T-helper 1 cell (primary cell): ENCODE measurements at places on chromosomes 7 and 10.

DNA sequence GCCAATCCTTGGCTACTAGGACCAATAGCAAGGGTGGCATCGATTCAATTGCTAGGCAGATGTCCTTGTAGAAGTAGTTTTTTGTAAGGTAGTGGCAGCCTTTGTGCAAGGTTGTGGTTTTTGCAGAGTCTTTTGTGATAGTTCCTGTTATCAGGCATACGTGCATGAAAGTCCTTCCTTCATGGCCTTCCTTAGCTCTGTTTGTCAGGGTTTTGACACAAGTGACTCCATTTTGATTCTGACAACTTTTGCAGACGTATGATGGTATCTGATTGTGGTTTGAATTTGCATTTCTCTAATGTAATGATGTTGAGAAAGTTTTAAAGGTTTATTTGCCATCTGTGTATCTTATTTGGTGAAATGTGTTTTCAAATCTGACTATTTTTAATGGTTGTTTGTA lies 71.8 kb upstream of the SYPL1 start:
- no peak for DNase-seq

- DNase-seq = no peak
Measured at GRCh38 chr7:134787064-134787463, 7.6 kb downstream of the CALD1 start.

GRCh38 chr7:50727072-50727471 lies 55.6 kb downstream of the GRB10 start:
- DNase-seq = no peak

DNA sequence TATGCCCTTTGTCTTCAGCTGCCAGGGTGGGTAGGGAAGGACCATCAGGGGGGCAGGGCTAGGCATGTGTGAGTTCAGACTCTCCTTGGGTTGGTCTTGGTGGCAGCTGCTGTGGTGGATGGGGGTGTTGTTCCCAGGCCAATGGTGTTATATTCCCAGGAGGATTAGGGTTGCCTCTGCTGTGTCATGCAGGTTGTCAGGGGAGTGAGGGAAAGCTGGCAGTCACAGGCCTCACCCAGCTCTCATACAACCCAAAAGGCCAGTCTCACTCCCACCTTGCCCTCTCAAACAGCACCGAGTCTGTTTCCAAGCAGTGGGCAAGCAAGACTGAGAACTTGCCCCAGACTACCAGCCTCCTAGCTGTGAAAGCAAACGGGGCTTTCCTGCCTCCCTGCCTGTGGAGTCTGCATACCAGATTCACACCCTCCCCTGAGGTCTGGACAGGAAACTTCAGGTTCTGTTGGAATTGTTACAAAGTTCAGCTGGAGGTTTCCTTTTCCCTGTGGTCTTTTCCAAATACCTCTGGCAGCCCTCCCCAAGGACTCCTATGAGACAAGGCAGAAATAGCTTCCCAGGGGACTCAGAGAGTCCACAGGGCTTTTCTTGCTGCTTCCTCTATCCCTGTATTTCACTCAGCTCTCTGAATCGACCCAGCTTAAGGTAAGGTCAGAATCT lies 1.4 kb downstream of the HYAL4 start:
- DNase-seq = no peak

GRCh38 chr10:99520847-99521764 lies 11.6 kb upstream of the NKX2-3 start:
- DNase-seq = no peak

- no peak for DNase-seq
Measured at GRCh38 chr7:133776266-133776665, 350.9 kb upstream of the LRGUK start.

GRCh38 chr7:30894866-30895605 lies 16.6 kb upstream of the AQP1 start:
- no peak for DNase-seq

DNA sequence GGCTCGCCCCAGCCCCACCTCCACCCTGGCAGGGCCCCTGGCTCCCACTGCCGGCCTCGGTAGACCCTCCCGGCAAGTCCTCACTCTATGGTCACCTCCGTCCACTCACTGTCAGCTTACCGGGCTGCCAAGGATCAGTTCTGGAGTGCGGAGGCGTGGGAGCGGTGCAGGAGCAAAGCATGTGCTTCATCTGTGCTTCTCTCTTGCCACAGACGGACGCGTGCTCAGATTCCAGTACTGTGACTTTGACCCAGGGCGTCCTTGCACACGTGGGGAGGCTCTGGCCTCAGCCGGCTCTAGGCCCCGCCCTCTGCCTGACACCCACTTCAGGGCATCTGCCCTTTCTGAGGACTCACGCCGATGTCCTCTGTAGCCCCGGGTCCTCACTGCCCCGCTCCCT lies 547.5 kb upstream of the FOXK1 start:
- DNase-seq = no peak
